Stimulated activated CD4-positive, alpha-beta T cell treated with anti-CD3 and anti-CD28 coated beads, Interleukin-1b, Interleukin-23, amount 100 ng/mL, for 48 hours (primary cell): ENCODE measurements at places on chromosomes 2 and 18.

DNA sequence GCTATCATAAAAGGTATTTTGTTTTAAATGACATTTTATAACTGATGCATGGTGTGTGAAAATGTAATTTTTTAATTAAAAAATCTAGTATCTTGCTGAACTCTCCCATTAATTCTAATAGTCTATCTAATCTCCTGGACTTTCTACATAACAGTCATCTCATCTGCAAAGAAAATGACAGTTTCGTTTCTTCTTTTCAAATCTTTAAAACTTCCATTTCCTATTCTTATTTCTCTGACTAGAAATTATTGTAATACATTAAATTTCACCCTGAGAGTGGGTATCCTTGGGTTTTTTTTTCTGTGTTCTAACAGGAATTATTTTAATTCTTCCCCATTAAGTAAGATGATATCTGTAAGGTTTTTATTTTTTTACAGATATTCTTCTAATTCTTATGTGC lies 120.1 kb downstream of the KCNF1 start:
- no peak for DNase-seq

GRCh38 chr2:170310876-170311502 lies 133.0 kb downstream of the MYO3B start:
- DNase-seq: no peak

GRCh38 chr2:43469094-43469493 lies 126.7 kb downstream of the THADA start:
- DNase-seq: no peak

DNA sequence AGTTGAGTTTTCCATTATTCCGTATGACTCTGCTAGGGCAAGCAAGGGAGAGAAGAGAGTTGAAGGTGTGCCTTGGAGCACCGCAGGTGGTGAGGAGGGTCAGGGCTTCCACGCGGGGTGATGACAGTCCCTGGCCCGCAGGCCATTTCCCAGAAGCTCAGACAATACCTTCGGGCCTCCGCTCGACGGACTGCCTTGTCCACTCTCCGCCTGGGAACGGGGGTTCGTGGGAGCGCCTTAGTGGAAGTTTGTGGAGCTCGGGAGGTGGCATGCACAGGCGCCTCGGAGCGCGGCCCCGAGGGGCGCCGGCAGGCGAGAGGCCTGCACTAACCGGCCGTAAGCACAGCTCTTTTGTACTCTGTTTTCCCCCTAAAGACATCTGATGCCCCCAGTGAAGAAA lies 69.8 kb downstream of the ARHGEF33 start:
- DNase-seq: no peak
